ENCODE measurements at places on chromosomes 7 and 10.

GRCh38 chr10:11625019-11625735 lies 13.7 kb upstream of the USP6NL start:
- H3K4me1 ChIP-seq: no peaks in the 10 kb centered on the region
- no peak overlapping the region for H3K27ac ChIP-seq
- no peak for DNase-seq
- no peak overlapping the region for H3K4me3 ChIP-seq
- no peaks in the 10 kb centered on the region for H3K27me3 ChIP-seq

DNA sequence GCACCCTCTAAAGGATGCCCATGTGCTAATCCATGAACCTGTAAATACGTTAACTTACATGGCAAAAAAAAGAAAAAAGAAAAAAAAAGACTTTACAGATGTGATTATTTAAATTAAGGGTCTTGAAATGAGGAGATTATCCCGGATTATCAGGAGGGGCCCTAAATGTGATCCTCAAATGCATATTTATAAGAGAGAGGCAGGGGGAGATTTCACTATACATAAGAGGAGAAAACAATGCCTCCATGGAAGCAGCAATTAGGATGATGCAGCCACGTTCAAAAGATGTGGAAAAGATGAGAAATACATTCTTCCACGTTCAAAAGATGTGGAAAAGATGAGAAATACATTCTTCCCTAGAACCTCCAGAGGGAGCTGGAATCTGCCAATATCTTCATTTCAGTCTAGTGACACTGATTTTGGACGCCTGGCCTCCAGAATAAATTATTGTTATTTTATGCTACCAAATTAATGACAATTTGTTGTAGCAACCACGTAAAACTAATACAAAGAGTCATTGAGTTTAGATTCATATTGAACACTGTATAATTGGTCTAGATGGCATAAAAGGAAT lies 328.4 kb upstream of the GNAI1 start:
- H3K4me1 ChIP-seq: no peaks in the 10 kb centered on the region
- H3K27me3 ChIP-seq: no peaks in the 10 kb centered on the region
- DNase-seq: no peak

GRCh38 chr7:87511510-87511909 lies 36.0 kb upstream of the ABCB4 start:
- H3K27ac ChIP-seq: no peak overlapping the region
- no peaks in the 10 kb centered on the region for H3K36me3 ChIP-seq
- no peaks in the 10 kb centered on the region for H3K4me1 ChIP-seq
- no peaks in the 10 kb centered on the region for H3K27me3 ChIP-seq
- DNase-seq: no peak

GRCh38 chr10:63256009-63256773 lies 123.1 kb downstream of the NRBF2 start:
- no peak overlapping the region for H3K27ac ChIP-seq
- no peak overlapping the region for H3K4me3 ChIP-seq
- H3K27me3 ChIP-seq: no peaks in the 10 kb centered on the region
- H3K4me1 ChIP-seq: peaks cover 40% of the 10 kb centered on the region
- no peaks in the 10 kb centered on the region for H3K36me3 ChIP-seq
- DNase-seq: no peak

DNA sequence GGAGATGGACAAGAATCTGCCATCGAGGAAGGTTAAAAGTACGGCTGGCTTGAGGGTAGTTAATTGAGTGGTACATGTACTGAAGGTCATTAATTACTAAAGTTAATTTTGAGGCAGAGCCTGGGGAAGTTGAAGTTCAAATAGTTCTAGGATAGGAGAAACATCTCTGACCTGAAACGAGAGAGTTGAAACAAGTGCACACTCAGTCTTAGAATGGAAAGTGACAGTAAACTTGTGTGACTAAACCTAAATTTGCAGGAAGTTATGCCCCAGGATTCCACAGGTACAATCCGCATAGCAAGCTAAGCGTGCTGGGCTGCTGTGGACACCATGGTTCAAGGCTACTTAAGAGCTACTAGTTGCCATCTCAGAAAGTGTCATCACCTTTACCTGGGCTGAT lies 209.9 kb downstream of the CHCHD3 start:
- no peak for DNase-seq
- H3K27me3 ChIP-seq: no peaks in the 10 kb centered on the region
- no peaks in the 10 kb centered on the region for H3K36me3 ChIP-seq
- H3K4me3 ChIP-seq: no peak overlapping the region

GRCh38 chr10:111338805-111339204 lies 262.0 kb downstream of the ADRA2A start:
- no peaks in the 10 kb centered on the region for H3K36me3 ChIP-seq
- H3K4me3 ChIP-seq: no peak overlapping the region
- H3K4me1 ChIP-seq: no peaks in the 10 kb centered on the region
- H3K27ac ChIP-seq: no peak overlapping the region
- no peaks in the 10 kb centered on the region for H3K27me3 ChIP-seq

- H3K36me3 ChIP-seq: no peaks in the 10 kb centered on the region
- H3K27me3 ChIP-seq: no peaks in the 10 kb centered on the region
- peaks cover 8% of the 10 kb centered on the region for H3K4me1 ChIP-seq
- no peak for DNase-seq
Observed at GRCh38 chr10:132860532-132860931, 74.6 kb upstream of the NKX6-2 start.

DNA sequence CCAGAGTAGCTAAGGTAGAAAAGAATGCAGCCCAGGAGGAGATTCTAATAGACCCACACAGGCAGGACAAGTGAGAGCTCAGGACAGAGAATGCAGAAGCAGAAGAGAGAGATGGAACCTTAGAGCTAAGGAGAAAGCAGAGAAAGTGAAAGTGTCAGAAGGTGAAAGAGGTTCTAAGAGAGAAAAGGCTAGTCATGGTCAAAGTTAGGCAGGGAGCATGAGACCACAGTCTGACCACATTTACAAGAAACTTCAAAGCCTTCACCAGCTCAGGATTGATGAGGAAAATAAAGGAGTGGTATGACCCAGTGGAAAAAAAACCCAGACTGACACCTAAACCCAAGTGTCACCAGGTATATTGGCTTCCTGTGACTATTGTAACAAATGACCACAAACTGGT lies 131.8 kb upstream of the WDR11 start:
- no peak for DNase-seq
- H3K4me3 ChIP-seq: no peak overlapping the region
- H3K4me1 ChIP-seq: no peaks in the 10 kb centered on the region
- H3K27ac ChIP-seq: no peak overlapping the region
- no peaks in the 10 kb centered on the region for H3K27me3 ChIP-seq

All from naive thymus-derived CD4-positive, alpha-beta T cell (primary cell).